ENCODE measurements at places on chromosomes 5 and 9.

GRCh38 chr9:114448706-114449105 lies 56.6 kb downstream of the WHRN start:
- DNase-seq, result no peak

DNA sequence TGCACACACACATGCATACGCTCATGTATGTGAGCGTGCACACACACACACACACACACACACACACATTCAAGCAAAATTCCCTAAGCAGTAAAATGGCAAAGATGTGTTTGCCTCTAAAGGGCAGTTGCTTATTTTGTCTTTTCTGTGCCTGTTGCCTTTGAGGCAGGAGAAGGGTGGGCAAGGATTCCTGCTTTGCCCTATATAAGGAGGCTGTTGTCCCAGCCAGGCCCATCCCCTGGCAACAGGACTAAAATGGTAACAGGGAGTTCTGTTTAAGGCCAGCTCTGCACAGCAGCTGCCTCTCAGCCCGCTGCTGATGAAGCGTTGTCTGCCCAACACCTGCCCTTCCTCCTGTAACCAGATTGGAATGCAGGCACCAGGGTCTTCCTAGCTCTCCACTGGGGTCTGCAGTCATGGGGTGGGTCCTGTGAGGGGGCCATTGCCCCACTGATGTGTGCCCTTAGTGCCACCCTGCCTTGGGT lies 64.4 kb downstream of the PPARGC1B start:
- no peak for DNase-seq

DNA sequence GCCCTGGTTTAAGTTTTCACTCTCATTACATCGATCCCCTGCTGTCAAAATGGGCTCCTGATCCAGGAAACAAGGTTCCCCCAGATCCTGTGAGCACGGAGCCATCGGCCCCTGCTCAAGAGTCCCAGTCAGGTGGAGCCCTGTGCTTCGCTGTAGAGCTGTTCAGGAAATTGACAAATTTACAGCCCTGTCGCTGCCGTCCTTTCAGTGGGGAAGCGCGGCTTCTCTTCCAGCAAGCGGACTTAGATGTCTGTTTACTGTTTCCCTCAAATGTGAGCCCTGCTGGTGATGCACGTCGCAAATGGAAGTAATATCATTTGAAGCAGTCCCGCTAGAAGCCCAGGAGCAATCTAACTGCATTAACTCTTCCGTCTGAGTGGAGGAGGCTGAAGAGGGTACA lies 760.9 kb upstream of the WWC1 start:
- DNase-seq, result no peak

- no peak for DNase-seq
These were observed 10.9 kb upstream of the MAST4 start for GRCh38 chr5:66585291-66585690.

GRCh38 chr9:119289740-119290433 lies 79.3 kb downstream of the BRINP1 start:
- DNase-seq, result no peak

DNA sequence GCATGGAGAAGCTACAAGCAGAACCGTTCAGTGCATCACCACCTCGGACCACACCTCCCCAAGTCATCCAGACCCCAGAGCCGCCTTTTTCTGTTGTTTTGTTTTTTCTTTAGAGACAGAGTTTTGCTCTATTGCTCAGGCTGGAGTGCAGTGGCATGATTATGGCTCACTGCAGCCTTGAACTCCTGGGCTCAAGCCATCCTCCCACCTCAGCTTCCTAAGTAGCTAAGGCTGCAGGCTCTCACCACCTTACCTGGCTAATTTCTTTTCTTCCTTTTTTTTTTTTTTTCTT lies 13.5 kb upstream of the SFXN1 start:
- no peak for DNase-seq

DNA sequence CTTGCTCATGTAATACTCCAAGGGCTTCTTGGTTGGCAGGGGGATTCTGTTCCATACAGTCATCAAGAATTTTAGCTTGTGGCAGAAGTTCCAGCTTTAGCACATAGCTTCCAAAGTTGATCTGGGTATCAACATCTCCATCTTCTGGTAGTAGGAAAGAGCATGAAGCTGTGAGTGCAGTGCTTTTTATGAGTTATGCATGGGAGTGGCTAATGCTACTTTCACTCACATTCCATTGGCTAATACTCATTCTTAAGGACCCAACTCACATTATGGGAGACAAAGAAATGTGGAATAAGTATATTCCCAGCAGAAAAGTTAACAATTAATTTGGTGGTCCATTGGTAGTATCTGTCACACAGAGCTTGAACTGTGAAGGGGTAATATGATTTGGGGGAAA lies 194.2 kb upstream of the CHD1 start:
- no peak for DNase-seq

DNA sequence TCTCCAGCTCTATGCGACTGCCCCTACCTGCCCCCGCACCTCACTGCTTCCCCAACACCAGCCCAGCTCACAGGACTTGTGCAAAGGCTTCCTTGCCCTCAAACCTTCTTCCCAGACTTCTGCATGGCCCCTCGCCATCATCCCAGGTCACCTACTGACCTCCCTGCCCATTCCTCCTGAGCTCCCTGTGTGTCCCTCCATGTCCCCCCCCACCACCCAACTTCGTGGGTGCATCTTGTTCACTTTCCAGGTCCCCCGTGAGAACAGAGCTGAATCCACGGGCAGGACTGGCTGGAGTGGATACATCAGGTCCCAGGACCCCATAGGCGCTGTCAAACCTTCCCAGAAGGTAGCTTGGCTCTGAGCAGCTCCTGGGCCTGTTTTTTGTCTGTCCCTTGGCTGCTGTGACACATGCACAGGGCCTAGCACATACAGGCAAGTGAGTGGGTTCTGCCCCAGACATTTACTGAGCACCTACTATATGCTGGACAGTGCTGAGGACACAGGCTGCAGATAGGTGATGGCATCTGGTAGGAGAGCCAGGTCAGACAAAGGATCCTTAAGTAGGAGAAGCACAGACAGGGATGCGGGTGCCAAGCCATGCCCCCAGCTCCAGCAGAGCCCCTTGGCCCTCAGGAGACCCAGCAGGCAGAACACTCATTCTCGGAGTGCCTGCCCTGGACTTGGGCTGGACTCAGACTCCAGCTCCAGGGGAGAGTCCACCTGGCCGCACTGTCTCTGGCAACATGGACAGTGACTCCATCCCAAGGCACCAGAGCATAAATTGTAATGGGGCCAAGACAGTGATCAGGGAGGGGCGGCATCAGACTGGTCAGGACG lies 15.0 kb downstream of the NINJ1 start:
- peak; percentile 59 for DNase-seq

DNA sequence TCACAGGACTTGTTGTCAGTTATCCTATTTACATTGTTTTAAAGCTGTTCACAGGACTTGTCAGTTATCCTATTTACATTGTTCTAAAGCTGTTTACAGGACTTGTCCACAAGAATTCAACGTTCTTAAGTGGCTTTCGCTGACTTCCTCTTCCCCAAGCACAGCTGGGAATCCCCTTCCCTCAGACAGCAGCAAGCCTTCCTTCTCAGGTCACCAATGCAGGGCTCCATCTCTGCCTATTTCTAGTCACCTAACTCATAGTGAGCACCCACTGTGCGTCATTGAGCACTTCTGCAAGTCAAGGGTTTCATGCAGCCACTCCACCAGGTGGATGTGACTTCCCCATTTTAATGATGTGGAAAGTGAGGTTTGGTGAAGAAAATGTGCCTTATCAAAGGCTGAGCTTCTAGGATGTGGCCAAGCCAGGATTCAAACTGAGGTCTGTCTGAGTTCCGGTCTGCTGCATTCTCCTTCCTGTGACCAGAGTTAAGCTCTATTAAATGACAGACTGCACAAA lies 109.8 kb upstream of the ZNF462 start:
- DNase-seq, result no peak

GRCh38 chr5:29719171-29719570 lies 1474.3 kb upstream of the CDH6 start:
- no peak for DNase-seq

- DNase-seq, result no peak
These were observed 400.4 kb upstream of the KIF2A start for GRCh38 chr5:61905613-61906012.

DNA sequence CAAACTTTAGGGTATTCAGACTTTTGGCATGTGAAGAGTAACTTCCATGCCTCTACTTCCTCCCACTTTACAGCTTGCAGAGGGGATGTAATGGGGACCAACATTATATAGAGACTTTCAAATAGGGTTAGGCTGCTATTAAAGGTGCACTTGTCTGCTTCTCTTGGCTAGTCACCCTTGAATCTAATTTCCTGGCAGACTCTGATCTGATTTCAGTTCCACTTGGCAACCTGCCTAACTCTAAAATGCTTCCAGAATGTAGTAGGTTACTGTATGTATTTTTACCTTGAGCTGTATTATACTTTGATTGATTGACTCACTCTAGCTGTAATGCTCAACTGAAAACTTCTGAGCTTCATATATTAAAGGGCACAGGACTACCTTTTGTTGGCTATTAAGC lies 693.4 kb downstream of the KCTD16 start:
- no peak for DNase-seq

GRCh38 chr5:93620487-93621326 lies 37.7 kb downstream of the NR2F1 start:
- DNase-seq, result peak; percentile 86

- no peak for DNase-seq
These were observed at the start of gene GPR21 for GRCh38 chr9:123033352-123033751. Gene GPR21, plus strand, starts transcription at chr9:123033667. Its CDS starts 900 bp downstream, at chr9:123034567.

DNA sequence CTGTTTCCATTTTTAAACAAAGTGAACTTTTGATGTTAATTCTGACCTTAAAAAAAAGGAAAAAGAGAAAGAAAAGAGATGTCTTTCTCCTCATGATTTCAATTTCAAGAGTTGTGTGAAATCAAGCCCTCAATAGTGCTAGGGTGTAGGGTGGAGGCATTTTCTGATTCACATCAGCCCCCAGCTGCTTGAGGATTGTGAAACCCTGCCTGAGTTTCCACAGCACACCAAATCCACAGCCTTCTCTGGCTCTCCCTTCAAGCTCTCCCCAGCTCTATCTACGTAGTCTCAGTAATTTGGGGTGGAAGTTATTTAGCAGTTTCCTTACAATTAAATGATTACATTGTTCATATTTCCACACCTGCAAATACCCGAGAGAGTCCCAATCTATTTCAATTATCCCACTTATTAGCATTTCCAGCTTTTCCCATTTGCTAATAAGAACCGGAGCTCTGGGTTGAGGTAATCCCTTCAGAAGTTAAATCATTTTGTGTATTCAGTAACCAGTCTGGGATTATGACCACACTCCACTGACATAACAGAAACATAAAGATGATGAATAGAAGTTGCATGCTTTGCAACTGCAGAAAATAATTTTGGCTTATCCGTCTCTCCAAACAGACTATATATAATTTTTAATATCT lies 54.9 kb downstream of the MTX3 start:
- no peak for DNase-seq

- no peak for DNase-seq
These were observed 106.7 kb downstream of the OXCT1 start for GRCh38 chr5:41763574-41763973.

- no peak for DNase-seq
These were observed 7.2 kb downstream of the NRG2 start for GRCh38 chr5:140035881-140036280.

DNA sequence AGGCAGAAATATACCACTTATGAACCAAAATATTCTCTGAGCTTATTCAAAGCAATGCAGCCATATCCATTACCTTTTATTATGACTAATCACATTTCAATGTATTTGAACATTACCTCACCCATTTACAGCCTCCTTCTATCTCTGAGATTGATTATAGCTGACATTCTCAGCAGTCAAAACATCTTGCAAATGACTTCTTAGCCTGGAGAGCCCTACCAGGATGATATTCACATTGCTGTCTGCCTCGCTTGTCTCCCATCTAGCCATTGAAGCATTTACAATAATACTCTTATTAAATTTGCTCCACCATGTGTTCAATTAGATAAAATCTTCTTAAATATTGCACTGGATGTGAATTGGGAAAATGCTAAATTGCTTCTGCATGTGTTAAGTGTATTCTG lies 1879.9 kb upstream of the ACO1 start:
- DNase-seq, result no peak

Measured in right cardiac atrium (tissue), 5 donors.